Stimulated activated naive CD4-positive, alpha-beta T cell (primary cell): ENCODE measurements at places on chromosomes 7 and 10.

- DNase-seq, result no peak
These were observed 140.7 kb downstream of the CUBN start for GRCh38 chr10:16988900-16989299.

DNA sequence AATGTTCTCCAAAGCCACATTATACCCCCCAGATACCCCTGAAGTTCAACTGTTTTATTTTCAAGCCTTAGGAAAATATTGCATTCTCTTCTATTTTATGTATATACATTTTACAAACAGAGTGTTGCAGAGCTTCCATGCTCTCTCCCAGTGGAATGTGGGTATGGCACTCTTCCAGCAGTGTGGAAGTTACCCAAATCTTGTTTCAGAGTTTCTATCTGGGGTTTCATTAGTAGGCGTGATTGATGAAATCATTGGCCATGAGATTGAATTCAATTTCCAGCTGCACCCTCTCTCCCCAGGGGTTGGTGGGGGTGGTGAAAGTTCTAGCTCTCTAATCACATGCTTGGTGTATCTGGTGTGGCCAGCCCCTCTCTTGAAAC, 350.4 kb downstream of the RPS24 start:
- DNase-seq, result no peak

DNA sequence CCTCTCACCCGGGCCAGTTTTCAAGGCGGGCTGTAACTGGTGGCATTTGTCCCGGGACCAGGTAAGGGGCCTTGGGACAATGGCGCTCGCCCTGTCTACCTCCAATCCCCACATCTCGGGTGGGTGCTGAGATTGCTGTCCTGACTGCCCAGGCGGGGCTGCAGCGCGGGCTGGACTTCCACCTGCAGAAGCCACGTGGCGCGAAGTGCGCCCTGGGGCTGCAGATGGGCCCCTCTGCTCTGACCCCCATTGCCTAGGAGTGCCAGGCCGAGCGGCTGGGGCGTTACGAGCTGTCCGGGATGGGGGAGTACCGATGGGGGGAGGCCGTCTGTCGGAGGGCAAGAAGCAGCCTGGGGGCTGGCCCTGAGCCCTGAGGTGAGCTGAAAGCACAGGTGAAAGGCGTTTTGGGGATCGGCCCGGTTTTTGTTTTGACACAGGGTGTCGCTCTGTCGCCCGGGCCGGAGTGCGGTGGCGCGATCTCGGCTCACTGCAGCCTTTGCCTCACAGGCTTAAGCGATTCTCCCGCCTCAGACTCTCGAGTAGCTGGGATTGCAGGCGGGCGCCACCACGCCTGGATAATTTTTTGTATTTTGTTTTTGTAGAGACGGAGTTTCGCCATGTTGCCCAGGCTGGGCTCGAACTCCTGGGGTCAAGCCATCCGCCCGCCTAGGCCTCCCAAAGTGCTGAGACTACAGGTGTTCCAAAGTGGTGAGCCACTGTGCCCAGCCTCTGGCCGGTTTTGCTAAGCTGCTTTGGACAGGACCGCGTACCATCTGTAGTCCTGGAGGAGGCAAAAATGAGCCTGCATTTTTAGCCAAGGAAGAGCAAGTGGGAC, at the start of gene SFXN2:
Gene SFXN2, plus strand, starts transcription at position 16 of the 835 bp plus-strand sequence. CDS start 12,001 bp downstream, outside the sequence.
- DNase-seq, result no peak

DNA sequence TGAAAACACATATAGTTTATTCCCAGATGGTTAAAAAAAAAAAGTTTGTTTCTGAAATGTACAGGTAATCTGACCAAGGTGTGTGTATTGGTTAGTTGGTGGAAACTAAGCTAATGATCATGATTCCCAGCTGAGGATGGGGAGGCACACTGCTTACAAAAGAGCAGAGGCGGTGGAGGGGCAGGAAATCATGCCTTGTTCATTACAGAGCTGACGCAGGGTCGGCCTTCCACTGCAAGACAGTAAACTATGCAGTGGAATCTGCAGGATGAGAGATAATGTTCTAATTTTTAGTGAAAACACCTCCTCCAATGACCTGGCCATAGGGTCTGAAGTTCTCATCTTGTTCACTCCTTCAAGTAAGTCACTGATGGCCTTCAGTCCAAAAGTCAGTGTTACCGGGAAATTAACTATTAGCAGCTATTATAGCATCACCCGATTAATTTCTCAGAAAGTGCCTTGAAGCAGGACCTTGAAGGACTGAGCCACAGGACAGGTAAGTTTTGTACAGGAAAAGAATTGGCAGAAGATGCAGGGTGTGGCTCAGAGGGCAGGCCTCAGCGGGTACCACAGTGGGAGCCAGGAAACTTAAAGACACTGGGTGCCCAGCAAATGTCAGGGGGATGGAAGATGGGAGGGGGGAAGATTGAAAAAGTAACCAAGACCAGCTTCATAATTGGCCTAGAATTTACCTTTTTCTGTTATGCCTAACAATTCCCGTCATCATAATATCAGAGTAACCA, 36.0 kb downstream of the MYOF start:
- DNase-seq, result no peak

GRCh38 chr7:133696056-133696455, 431.1 kb upstream of the LRGUK start:
- DNase-seq, result no peak

DNA sequence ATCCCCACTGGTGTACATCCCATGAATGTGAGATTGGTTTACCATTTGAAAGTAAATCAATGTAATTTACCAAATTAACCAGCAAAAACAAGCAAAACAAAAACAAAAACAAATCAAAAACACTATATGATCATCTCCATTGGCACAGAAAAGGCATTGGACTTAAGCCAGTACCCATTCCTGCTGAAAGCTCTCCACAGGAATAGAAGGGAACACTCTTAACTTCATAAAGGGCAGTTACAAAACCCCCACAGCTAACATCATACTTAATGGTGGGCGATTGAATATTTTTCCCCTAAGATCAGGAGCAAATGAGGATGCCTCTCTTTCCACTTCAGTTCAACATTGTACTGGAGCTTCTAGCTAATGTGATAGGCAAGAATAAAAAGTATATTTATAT, 34.1 kb downstream of the PRKG1 start:
- DNase-seq, result no peak

- no peak for DNase-seq
These were observed 37.5 kb downstream of the TAS2R41 start for GRCh38 chr7:143514995-143515735.

DNA sequence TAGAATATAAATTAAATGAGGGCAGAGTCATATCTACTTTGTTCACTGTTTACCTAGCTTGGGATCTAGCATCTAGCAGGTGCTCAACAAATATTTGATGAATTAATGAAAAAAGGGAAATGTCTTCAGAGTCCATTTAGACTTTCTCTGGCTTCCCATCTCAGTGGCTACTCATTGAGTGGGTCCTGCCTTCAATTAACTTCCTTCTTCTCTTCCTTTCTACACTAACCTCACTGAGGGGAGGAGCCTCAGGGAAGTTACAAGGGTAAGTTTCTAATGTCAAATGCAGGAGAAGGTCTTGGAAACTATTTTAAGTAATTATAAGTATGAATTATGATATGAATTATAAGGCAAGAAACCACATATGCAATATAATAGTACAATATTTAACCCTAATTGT, 28.2 kb upstream of the MPP7 start:
- DNase-seq, result no peak

GRCh38 chr10:15609246-15609645, 110.5 kb downstream of the ITGA8 start:
- no peak for DNase-seq

GRCh38 chr7:137846827-137847567, at the start of gene DGKI:
Gene DGKI, minus strand, starts transcription at chr7:137846974.
- DNase-seq, result no peak

DNA sequence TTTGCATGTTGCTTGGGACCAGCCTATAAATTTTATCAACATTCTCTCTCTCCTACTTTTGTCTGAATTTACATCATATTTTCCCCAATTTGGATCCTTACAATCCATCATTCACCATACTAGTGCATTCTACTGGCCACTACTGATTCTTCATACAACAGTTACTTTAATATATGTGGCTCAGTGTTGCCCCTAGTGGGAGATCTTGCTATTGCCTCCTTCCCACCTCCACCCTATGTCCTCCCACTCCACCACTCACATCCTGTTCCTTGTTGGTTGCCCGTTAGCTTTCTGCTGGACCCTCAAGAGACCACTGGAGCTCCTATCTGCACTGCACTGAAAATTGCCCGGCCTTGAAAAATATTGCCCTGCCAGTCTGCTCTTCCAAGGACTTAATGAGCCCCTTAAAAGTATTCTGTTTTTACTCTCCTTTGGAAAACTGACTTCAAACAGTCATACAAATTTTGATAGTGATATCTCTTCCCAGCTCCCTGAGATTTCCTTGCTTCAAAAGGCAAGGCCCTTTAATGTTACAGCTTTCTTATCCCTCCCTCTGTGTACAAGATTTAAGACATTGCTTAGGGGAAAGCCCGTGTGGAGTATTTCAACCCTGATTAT, 243.2 kb upstream of the TMEM229A start:
- DNase-seq, result no peak

GRCh38 chr7:30697719-30698460, 15.6 kb upstream of the CRHR2 start:
- peak; percentile 70 for DNase-seq
